ENCODE measurements at places on chromosomes 3 and 15.

DNA sequence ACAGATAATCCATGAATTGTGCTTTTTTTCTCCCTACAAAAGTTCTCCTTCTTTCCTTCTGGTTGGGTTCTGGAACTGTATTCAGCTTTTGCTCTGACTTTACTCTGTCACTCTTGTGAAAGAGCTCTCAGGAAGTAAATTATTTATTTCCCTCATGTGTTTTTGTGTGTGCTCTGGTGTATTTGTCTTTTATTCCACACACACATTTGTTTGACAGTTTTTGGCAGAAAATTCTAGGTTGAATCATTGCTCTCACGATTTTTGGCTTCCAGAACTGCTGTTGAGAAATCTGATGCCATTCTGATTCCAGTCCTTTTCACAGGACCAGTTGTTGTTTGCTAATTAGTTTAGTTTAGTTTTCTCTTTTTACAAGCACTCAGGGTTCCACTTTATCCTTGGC lies 172.8 kb downstream of the PLCH1 start:
- DNase-seq: no peak

DNA sequence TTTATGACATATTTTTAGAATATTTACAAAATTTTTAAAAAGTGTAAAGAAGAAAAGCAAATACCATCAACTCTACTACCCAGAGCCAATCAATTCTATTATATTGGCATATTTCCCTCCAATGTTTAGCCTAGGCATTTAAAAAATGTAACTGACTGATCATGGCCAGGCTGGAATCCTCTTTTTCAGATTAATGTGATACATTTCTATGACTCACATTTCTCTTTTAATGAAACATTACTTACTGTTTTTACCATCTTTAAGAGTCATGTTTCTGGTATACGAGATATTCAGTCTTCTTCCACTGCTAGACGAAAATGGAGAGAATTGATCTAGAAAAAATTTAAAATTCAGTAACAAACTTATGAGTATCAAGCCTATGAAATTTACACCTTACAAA lies 53.4 kb upstream of the DCUN1D1 start:
- no peak for DNase-seq

GRCh38 chr3:142664311-142664710 lies 59.5 kb upstream of the TRPC1 start:
- no peak for DNase-seq

DNA sequence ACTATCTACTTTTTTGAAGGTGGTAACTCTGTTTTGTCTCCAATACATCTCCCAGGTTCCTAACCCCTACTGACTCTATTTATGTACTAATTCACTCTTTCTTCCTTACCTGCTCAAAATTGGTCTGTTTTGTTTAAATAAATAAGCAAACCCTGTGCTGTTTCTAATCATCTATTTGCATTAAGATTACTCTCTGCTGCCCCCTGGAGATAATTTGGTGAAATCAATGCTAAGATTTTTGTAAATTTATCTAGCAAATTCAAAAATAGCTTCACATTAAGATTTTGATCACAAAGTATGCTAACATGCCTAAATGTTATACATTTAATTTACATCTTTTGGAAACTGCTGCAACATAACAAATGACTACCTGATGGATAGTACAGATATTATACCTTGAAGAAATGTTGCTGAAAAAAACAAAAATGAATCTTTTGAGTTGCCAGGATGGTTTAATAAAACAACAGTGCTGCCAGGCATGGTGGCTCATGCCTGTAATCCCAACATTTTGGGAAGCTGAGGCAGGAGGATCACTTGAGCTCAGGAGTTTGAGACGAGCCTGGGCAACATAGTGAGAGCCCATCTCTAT lies 4.4 kb upstream of the CD200R1 start:
- DNase-seq: peak; percentile 54

DNA sequence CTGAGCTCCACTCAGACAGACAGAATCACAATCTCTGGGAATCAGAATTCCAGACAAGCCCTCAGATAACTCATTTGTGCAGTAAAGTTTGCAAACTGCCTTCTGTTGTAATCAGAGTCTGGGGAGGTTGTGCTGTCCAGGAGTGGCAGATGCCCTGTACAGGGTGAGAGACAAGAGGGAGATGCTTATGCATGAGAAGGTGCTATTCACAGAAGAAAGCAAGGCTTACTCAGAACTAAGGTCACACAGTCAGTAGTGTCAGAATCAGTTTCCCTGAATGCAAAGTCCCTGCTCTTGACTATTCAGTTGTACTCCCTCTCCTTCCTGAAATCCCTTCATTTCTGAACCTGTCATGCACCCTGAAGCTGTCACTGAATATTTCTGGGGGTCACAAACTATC lies 43.7 kb downstream of the SRPRB start:
- no peak for DNase-seq

DNA sequence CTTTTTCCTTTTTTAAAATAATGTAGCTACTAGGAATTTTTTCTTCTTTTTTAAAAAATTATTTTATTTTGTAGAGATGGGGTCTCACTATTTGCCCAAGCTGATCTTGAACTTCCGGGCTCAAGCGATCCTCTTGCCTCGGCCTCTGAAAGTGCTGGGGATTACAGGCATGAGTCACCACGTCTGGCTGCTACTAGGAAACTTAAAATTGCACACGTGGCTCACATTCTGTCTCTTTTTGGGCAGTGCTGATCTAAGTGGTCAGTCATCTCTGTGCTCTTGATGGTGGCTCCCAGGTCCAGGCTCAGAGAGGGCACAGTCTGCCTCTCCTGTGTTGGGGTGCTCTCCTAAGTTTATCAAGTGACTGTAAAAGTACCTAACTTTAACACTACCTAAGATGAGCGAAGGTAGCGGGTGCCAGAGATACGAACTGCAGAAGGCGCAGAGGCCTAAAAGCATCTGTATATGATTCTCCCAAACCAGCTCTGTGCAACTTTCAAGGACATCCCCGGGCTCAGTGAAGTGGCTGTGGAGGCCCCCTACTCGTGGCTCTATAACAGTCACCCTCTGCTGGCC lies 52.9 kb upstream of the SEC13 start:
- no peak for DNase-seq

- DNase-seq: no peak
Measured at GRCh38 chr15:51200792-51201191, 106.1 kb upstream of the TNFAIP8L3 start.

DNA sequence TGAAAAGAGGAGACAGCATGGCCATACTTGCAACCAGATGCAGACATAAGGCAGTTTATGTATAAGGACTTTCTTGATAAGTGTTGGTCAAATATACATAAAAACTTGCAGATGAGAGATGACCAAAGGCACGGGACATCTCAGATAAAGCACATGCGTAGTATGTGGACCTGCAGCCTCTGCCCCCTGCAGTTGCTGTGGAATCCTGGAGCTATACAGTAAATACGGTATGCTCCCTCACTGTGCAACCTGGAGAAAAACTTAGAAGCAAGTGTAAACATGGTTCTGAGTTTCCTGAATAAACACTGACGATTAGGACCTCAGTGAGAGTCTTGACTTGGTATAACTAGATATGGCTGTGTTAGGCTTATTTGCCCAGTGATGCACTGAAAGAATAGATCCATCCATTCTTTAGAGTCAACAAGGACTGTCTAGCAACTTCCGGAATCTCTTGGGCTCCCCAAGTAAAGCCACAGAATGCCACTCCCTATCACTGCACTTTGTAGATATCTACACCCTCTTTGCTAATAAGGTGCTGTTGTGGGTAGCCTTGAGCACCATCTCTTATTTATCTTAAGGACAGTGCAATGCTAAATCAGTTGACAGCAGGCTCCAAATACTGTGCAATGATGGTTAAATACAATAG lies 40.2 kb downstream of the GJD2 start:
- no peak for DNase-seq

GRCh38 chr15:99582508-99582960 lies 16.8 kb downstream of the MEF2A start:
- no peak for DNase-seq

GRCh38 chr3:75321060-75321459 lies 343.1 kb upstream of the FRG2C start:
- DNase-seq: no peak

- no peak for DNase-seq
Measured at GRCh38 chr3:74445541-74445940, 168.9 kb downstream of the CNTN3 start.

DNA sequence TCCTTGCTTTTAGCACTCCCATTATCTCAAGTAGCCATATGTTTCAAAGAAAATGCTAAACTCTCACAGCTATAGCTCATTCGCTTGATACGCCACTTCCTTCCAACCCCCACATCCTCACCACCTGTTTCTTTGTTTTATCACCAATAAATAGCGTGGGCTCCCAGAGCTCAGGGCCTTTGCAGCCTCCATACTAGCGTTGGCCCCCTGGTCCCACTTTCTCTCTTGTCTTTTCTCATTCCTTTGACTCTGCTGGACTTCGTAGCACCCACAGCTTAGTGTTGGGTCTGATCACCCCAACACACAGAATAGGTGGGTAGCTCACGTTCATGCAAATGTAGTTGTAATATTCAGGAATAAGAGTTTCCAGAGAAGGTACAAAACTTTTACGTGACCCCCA lies 4.1 kb upstream of the GPD1L start:
- DNase-seq: no peak

GRCh38 chr3:195905970-195906864 lies 2.1 kb downstream of the TNK2 start:
- peak; percentile 80 for DNase-seq

DNA sequence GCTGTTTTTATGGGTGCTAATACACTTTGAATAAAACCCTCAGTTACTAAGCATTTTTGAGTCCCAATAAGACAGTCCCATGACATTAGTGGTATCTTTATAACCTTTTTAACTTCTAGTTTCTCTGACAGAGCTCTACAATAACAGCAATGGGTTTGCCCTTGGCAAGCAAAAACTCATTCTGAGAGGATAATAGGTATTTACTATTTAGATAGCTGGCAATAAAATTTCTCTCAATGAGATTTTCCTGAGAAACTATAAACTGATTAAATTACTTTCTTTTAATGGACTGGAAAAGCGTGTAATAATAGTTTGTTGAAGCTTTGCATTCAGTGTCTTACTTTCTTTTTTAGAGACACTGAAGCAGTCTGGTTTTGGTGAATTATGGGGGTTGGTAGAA lies 168.0 kb upstream of the MLF1 start:
- DNase-seq: no peak

GRCh38 chr3:157443905-157444796 lies 7.5 kb downstream of the PTX3 start:
- DNase-seq: no peak

GRCh38 chr3:101195951-101196713 lies 124.2 kb downstream of the IMPG2 start:
- peak; percentile 47 for DNase-seq

DNA sequence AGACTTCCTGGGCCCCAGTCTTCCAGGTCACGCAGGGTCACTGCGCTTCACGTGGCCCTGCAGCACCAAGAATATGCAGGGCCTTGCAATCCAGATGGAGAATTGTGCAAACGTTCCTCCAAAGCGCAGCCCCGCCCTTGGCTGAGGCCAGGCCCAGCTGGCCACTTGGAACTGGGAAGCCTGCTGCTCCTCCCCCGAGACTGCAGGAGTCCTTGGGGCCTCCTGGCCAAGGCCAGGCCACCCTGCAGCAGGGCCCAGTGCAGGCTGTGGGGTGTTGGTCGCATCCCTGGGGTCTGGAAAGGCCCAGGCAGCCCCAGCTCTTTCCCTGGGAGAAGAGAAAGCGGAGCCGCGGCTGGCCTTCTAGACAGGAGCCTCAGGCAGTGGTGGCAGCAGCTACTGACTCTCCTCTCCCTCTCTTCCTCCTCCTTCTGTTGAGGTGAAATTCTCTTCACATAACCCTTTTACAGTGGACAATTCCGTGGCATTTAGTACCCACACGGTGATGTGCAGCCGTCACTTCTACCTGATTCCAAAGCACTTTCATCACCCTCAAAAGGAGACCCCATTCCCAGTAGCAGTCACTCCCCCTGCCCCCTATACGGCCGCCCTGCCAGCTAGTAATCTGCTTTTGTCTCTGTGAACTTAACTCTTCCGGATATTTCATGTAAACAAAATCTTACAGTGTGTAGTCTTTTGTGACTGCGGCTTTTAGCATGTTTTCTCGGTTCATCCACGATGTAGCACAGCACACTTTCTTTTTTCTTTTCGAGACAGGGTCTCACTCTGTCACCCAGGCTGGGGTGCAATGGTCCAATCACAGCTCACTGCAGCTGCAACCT lies 103.9 kb downstream of the TMEM266 start:
- DNase-seq: peak; percentile 81

DNA sequence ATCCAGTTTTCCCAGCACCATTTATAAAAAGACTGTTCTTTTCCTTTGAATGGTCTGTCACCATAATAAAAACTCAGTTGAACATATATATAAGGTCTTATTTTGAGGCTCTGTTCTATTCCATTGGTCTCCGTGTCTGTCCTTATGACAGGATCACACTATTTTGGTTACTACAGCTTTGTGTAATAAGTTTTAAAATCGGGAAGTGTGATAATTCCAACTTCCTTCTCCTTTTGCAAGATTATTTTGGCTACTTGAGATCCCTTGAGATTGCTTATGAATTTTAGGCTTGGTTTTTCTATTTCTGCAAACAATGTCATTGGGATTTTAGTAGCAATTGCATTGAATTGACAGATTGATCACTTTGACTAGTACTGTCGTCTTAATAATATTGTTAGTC lies 35.7 kb downstream of the SACM1L start:
- peak; percentile 77 for DNase-seq

GRCh38 chr15:90643301-90643632 lies 73.9 kb upstream of the BLM start:
- DNase-seq: no peak

- no peak for DNase-seq
Measured at GRCh38 chr15:58436552-58436951, 4.8 kb downstream of the LIPC start.

- no peak for DNase-seq
Measured at GRCh38 chr3:55327131-55327920, 159.8 kb downstream of the WNT5A start.

DNA sequence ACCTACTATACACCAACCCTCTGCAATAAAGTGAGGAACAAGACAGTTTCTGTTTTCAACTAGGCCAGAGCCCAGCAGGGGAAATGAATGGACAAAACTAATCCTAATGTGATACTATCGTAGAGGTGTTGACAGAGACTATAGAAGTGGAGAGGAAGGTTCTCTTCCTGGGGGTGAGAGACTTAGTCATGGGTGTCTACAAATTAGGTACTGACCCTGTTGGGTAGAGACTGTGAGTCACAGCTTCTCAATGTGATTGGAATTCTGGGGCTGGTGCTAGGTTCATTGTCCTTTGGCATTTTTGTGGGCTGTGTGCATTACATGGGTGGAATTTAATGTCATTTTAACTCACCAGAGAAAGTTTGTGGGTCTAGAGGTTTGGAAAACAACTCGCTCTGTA lies 79.3 kb downstream of the ADAMTSL3 start:
- no peak for DNase-seq

- DNase-seq: no peak
Measured at GRCh38 chr3:128521715-128522114, 28.7 kb upstream of the GATA2 start.
